H7 (cell line): ENCODE measurements at places on chromosomes 3 and 15. TPM values are rescaled to one million over a fixed set of nuclear protein-coding genes. Genes with fewer than 3 reads are reported as not detected.

DNA sequence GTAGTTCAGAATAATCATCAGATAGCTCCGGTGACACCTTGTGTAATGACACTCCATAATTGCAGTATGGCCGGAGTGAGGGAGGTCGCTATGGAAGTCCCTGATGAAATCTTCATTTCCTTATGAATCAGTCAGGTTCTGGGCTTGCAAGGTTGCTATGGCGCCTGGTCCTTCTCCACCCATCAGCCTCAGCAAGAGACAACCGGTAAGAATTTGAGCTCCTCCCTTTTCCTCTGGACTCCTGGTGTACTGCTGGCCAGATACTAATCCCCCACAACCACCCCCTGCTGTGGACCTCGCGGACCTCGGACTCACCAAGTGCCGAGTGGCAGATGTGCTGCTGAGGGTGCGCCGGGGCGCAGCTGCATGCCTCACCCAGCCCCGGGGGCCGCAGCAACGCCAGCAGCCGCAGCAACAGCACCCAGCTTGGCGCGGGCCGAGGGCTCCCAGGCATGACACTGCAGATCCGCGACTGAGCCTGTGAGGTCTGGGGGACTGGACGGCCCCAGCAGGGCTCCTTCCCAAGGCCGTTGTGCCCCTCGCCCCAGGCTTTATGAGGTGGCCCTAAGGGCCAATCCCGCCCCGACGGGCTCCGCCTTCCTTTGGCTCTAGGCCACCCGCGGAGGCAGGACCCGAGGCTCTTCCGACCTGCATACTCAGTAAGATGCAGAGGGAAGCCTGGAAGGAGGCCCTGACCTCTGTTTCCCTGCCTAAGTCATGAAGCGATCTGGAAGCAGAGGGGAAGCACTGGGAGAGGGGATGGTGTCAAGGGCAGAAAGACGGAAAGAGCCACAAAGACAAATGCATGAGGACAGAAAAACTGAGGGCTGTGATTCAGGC lies at the start of gene TIMP4:
Gene TIMP4, minus strand, starts transcription at position 526 of the 840 bp plus-strand sequence. Its CDS starts 72 bp downstream, at position 454.
- peak; percentile 75 for DNase-seq

DNA sequence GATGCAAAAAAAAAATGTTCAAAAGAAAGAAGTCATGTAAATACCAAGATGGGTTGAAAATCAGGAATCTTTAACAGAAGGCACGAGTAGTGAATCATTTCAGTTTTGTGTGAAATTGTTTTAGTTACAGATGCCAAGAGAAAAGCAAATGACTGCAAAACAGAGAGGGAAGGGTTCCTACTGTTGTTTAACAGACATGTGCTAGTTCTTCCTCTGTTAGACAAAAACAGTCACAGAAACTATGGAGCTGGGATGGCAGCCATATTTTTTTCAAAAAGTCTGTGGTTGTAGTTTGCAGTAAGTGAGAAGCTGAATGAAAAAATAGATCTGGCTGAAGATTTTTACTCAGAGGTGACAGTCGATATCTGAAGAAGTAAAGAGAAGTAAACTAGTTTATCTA lies 511.9 kb downstream of the ZIC1 start:
- no peak for DNase-seq

Gene ISY1
- total RNA-seq, result 24.1 and 26.2 TPM in 2 replicates

DNA sequence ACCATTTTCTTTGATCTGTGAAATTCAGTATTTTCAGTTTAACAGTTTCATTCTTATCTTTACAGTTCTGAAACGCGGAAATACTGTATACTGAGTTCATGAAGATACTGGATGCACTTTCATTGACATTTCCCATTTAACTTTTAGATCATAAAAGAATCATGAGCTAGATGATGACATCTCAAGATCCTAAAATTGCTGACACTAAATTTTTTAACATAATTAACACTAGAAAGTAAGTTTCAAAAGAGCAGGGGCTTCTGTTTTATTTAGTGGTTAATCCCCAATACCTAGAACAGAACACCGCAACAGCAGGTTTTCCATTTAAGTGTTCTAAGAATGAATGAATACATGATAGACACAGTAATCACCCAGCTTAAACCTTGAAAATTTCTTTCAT lies 54.2 kb downstream of the SHQ1 start:
- no peak for DNase-seq

GRCh38 chr3:102189956-102190723 lies 244.7 kb upstream of the ZPLD1 start:
- DNase-seq, result no peak

- no peak for DNase-seq
These were observed 86.6 kb downstream of the LINGO1 start for GRCh38 chr15:77546050-77546501.

DNA sequence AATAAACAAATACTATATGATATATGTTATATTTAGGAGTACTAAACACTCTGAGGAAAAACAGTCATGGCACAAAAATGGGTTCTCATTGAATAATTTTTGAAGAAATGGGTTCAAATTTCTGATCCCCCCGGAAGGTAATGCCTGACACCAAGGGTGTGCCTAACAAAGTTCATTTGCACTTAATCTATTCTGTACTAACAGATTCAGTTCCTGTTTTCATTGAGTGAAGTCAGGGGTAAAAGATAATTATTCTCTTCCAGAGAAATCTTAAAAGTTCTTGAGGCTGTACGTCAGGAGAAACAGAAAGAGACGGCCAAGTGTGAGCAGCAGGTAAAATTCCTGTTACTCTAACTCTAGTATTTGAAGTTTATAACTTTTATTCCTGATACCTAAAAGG lies 34.5 kb upstream of the TMEM42 start:
- DNase-seq, result no peak

DNA sequence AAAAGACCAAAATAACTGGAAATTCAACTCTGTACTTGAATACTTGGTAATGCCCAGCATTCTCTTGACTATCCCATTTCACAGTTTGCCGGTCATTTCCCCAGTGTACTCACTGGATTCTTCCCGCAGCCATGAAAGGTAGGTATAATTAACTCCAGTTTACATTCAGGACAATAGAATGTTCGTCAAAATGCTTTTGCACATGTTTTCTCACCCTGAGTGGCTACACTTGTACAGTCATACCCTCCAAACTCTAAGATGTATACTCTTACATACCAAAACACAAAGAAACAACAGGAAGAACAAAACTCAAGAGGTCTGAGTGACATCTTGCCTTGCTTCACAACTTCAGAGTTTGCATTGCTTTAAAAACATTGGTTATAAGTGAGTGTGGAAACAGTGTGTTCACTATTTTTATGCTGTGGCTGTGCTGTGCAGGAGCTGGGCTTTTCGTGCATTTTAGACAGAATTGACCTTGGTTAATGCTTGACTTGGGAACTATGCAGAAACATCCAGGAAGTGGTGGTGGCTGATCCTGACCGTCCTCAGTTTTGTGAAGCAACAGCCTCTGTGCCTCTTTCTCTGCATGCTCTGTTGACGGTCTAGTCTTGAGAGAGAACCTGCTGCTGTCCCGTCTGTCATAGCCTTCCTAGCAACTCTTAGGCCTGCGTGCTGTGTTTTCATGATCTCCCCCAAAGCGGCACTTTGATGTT lies 90.5 kb downstream of the IGF1R start:
- no peak for DNase-seq

Gene SPATA12
- 0.14 TPM in 1 of 2 replicates, not detected in the other for total RNA-seq

- DNase-seq, result no peak
These were observed 1325.8 kb upstream of the ALCAM start for GRCh38 chr3:104040896-104041295.

DNA sequence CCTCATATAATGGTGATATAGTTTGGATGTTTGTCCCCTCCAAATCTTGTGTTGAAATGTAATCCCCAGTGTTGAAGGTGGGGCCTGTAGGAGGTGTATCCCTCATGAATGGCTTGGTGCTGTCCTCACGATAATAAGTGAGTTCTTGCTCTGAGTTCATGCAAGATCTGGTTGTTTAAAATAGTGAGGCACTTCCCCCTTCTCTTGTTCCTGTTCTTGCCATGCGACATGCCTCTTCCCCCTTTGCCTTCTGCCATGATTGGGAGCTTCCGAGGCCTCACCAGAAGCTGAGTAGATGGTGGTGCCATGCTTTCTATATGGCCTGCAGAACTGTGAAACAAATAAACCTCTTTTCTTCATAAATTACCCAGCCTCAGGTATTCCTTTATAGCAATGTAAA lies 39.2 kb downstream of the REC114 start:
- DNase-seq, result no peak

- peak; percentile 57 for DNase-seq
These were observed 21.1 kb upstream of the PDE8A start for GRCh38 chr15:84960391-84961113.

- no peak for DNase-seq
These were observed 18.0 kb downstream of the MIX23 start for GRCh38 chr3:122365073-122365472.

DNA sequence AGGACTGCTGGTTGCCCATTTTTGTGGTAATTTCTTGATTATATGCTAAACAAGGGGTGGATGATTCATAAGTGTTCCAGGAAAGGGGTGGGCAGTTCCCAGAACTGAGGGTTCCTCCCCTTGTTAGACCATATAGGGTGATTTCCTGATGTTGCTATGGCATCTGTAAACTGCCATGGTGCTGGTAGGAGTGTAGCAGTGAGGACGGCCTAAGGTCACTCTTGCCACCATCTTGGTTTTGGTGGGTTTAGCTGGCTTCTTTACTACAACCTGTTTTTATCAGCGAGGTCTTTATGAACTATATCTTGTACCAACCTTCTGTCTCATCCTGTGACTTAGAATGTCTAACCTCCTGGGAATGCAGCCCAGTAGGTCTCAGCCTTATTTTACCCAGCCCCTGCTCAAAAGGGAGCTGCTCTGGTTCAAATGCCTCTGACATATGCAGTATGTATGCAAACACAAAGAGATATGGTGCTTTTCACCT lies 46.2 kb downstream of the C3orf38 start:
- no peak for DNase-seq

Gene UPK1B
- total RNA-seq, result 0.33 and 0.62 TPM in 2 replicates

- DNase-seq, result no peak
These were observed 689.9 kb downstream of the TUSC7 start for GRCh38 chr3:117399311-117400078.

Gene CFAP20DC
- total RNA-seq, result 4.7 and 9.9 TPM in 2 replicates

DNA sequence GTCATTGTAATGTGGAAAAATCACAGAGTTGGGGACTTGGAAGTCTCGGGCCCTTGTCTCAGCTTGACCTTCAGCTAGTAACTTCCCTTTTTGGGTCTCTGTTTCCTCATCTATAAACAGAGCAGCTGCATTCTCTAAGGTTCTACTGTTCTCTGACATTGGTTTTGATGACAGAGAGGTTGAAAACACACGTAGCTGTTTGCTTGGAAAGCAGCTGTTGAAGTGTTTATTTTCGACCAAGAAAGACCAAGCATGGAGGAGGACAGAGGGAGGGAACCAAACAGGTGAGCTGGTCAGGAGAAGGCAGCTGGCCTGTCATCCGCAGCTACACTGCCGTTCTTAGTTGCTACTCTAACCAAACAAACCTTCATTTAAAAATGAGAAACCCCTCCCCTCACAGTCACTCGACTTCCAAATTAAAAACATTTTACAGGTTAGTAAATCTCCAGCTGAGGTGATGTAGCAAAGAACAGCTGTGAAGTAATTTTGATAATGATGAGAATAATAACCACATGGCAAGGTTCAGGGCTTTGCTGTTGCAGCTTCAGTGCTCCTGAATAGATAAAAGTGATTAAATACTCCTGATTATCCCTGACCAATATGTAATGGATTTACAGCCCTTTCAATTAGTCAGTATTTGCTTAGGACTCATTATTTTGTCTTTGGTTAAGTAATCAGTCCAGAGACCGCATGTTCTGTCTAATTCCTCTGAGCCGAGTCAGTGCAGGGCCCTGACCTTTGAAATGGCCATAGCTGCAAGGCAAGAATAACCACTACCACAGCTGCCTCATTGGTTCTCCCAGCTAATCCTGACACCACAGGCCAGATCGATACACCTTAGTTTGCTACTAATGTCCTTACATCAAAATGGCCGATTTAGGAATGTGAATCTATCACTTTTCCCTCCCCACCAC lies 65.3 kb downstream of the MEIS2 start:
- DNase-seq, result no peak

GRCh38 chr15:44023176-44023575 lies 171.9 kb downstream of the FRMD5 start:
- no peak for DNase-seq

Gene TTLL13
- 0.07 and 0.14 TPM in 2 replicates for total RNA-seq

Gene RAB7A
- total RNA-seq, result 40.6 and 50.0 TPM in 2 replicates

- DNase-seq, result no peak
These were observed 178.2 kb upstream of the EOMES start for GRCh38 chr3:27900316-27900715.

DNA sequence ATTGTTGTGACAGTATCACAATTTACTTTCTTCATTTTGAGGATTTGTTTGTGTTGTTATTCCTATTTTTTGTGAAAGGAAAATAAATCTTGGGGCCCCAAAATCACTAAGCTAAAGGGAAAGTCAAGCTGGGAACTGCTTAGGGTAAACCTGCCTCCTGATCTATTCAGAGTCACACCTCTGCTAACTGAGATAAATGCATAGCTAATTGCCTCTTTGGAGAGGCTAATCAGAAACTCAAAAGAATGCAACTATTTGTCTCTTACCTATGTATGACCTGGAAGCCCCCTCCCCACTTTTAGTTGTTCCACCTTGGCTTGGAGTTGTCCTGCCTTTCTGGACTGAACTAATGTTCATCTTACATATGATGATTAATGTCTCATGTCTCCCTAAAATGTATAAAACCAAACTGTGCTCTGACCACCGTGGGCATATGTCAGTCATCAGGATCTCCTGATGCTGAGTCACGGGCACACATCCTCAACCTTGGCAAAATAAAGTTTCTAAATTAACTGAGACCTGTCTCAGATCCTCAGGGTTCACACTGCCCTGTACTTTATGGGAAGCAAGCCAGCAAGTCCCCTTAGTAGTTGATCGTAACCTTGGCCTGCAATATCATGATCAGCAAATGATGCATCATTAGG lies 523.2 kb upstream of the GOLIM4 start:
- DNase-seq, result no peak

Gene ZNF385D
- total RNA-seq, result 0.11 and 0.17 TPM in 2 replicates

Gene PCSK6
- total RNA-seq, result 3.9 and 4.7 TPM in 2 replicates

- DNase-seq, result no peak
These were observed 42.2 kb downstream of the CD200 start for GRCh38 chr3:112375117-112375516.

Gene ROBO2
- total RNA-seq, result 4.4 and 8.3 TPM in 2 replicates

Gene RASL12
- 20.9 and 22.1 TPM in 2 replicates for total RNA-seq

DNA sequence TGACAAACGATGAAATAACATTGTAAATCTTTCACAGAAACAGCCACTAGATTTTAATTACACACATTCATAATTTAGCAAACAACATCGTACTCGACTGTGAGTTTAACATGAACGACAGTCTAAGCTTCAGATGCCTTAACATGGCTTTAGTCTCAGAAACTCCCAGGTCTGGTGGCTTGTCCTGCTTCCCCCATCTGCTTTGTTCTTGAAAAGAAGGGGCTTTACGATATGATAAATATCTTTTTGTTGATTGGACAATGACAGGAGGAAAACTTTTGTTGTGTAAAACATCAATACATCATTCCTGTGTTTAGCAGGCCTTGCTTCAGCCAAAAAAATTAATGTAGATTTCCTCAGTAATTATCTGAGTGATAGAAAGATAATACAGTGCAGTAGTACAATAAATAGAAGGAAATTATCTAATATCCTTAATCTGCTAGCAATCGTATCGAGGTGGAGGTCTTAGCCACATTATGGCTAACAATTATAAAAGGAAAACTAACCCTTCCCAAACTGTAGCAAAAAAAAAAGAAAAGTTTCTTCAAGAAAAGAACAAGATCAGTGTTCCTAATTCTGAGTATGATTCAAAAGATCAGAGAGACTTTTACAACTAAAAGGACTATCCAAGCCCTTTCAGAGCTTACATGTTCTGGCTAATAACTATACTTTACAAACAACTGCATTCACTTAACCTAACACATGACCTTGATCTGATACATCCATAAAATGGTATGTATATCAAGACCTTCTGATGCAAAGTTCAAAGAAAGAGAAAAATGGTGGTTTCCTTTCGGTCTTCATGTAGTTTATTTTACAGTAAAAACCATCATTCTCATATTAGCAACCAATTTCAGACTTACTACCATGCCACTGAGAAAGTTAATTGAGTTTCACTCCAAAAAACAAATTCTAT lies 535.7 kb downstream of the FOXP1 start:
- DNase-seq, result no peak
